ENCODE measurements at places on chromosomes 7 and 10.
A peak's percentile ranks its signal among the peaks of the same experiment; 100 is the strongest.

DNA sequence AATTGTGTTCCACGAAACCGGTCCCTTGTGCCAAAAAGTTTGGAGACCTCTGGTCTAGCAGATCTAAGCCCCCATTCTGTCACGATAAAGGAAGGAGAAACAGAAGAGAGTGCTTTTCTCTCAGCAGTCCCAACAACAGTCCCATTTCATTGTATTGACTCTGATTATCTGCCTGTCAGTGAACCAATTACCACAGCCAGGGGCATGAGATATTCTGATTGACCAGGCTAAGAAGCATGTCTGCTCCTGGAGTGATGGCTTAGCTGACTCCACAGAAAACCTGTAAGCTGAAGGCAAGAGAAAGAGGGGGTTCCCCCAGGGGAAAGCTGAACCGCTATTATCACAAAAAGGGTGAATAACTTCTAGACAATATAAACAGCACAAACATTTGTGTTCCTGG lies 765.4 kb downstream of the SORCS1 start:
- no peak for DNase-seq

- DNase-seq: no peak
Observed at GRCh38 chr10:17452060-17452841, 2.1 kb downstream of the ST8SIA6 start.

GRCh38 chr7:131845573-131846314 lies 289.3 kb upstream of the PODXL start:
- no peak for DNase-seq

- DNase-seq: no peak
Observed at GRCh38 chr7:90007001-90007654, 147.1 kb upstream of the STEAP1 start.

DNA sequence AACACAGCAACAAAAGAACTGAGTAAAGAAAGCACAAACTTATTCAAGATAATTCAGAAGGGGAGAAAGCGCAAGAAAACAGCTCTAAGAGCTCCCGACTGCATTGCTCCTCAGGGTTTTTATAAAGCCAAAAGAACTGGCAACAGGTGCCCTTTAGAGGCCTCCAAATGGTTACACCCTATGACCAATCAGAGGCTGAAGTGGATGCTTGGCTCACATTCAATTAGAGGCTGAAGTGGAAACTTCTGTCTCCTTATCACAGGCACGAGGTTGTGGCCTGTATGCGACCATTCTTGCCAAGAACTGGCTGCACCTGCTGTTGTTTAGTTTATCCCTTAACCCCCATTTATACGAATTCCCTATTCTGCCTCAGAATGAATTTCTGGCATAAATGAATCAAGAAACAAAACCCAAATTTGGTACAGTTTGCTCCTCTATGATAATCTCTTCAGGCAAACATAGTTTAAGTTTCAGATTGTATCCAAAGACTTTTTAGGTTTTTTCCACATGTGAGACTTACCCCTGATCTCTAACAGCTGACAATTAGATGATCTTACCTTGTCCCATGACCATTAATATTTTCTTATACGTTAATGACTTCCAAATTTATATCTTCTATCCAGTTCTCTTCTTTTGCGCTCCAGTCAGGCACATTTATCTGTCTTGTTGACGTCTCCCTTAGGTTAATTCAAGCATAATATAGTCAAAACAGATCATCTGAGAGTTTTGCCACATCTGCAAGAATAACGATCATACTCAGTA lies 504.8 kb downstream of the NXPH1 start:
- DNase-seq: no peak

DNA sequence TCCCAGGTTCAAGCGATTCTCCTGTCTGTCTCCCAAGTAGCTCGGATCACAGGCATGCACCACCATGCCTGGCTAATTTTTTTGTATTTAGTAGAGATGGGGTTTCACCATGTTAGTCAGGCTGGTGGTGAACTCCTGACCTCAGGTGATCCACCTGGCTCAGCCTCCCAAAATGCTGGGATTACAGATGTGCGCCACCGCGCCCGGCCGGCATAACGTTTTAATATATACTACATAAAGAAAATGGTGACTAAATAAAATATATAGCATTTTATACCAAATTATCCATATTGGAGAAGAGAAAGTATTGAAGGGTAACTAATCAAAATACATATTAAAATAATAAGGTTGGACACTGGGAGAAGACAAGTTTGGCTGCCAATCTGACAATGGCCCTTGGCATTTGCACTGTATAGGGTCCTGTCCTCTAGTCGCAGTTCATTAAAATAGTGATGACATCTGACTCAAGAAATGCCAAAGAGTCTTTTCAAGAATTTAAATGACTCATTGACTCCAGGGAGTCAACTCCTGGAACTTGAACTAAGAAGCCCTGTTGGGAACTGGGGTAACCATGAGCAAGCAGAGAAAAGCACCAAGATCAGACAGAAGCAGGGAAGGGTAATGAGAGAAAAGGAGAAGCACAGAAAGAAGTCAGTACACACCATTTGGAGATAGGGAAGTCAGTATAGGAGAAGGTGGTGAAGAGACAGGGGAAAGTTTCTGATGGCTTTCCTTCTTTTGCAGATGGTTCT lies 91.1 kb downstream of the CH25H start:
- DNase-seq: peak; percentile 34

GRCh38 chr10:68496072-68496471 lies 24.3 kb upstream of the DNA2 start:
- no peak for DNase-seq

DNA sequence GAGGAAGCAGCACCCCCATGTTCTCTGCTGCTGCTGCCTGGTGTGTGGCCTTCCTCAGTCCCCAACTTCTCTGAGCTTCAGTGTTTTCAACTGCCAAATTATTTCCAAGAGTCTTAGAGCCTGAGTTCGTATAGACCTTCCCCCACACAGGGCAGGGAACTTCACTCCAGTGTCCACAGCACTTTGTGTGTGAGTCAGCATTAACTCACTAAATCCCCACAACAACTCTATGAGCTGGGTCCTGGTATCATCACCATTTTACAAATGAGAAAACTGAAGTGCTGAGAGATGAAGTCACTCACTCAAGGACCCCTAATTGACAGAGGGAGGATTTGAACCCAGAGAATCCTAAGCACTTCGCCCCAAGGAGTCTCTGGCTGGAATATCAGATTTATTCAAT lies 48.3 kb downstream of the ADCYAP1R1 start:
- no peak for DNase-seq

GRCh38 chr7:18459484-18460245 lies 35.9 kb upstream of the HDAC9 start:
- no peak for DNase-seq

DNA sequence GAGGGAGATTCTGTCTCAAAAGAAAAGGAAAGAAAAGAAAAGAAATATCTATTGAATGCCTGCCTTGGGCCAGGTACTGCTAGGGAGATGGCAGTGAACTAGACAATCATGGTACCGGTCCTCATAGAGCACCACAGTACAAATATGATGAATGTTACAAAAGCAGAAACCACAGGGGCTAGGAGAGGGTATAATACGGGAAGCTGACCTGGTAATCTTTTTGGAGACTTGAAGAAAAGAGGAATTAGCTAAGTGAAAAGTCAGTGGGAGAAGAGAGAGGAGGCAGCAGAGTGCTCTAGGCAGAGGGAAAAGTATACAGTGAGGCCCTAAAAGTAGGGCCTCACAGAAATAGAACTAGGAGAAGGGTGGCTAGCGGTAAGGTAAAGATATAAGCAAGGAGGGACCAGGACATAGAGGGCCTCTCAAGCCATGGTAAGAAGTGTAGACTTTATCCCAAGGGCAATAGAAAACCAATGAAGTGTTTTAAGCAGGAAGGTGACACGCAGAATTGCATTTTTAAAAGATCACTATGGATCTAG lies 42.8 kb upstream of the WNT8B start:
- no peak for DNase-seq

GRCh38 chr10:95742485-95742884 lies 13.5 kb upstream of the ENTPD1 start:
- no peak for DNase-seq
